ENCODE measurements at places on chromosomes 5 and 9.

DNA sequence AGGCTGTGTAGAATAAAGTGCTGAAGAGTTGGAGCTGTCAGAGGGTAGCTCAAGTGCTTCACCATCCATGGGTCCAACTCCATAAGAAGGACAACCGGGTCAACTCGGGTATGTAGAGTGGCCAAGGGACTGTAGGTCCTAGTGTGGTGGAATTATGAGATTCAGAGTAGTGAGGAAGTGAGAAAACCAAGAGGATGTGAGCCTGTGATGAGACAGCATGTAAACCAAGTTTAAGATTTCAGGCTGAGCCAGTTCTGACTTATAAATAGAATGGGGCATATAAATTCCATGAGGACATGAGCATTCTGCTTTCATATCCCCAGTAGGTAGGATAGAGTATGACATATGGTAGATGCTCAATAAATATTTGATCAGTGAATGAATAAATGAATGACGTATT lies 96.3 kb downstream of the CFAP95 start:
- DNase-seq: no peak

- DNase-seq: no peak
Measured at GRCh38 chr9:102035929-102036328, 297.5 kb upstream of the GRIN3A start.

DNA sequence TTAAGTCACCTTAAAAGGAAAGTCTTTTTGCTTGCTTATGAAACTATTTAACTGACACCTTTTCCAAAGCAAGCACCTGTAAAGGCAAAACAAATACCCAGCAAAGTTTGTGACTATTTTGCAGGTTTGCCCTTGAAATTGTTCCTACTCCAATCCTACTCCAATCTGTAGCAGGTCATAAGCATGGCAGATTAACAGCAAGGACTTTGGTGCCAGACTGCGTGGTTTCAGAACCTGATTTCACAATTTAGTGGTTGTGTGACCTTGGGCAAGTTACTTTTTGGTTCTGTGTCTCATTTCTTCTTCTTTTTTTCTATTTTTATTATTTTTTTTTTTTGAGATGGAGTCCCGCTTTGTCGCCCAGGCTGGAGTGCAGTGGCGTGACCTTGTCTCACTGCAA lies 282.1 kb downstream of the RFX3 start:
- no peak for DNase-seq

- no peak for DNase-seq
Measured at GRCh38 chr5:23648656-23649055, 141.2 kb downstream of the PRDM9 start.

- DNase-seq: no peak
Measured at GRCh38 chr5:175384724-175385552, 59.0 kb downstream of the DRD1 start.
